ENCODE measurements at places on chromosomes 4 and X.

- DNase-seq: no peak
Observed at GRCh38 chr4:147054228-147054872, 108.7 kb upstream of the TTC29 start.

DNA sequence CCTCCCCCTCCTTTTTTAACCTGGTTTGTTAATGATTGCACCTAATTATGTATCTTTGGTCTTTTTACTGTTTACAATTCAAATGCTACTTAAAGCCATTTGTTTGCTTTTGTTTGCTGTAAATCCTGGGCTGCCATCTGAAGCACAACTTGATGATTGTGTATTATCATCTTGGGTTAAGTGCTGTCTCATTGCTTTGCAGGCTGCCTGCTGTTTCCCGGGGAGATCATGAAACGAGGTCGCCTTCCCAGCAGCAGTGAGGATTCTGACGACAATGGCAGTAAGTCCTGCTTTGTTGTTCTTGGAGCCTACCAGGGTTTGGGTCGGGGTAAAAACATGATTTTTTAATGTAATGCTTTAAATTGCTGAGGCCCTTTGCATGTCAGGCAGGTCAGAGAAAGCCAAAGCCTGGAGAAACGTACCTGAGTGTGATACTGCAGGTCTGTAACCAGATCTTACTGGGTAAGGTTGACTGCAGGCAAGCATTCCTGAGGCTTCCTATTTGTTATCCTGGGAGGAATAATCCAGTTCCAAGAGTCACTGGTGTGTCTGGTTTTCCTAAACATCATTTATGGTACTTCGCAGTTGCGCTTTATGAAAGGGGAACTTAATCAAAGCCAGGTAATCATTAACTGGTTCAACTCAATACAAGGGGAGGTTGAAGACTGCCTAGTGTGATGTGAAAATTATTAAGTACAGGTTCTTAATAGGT is 22.2 kb downstream of the JADE1 start:
- no peak for DNase-seq

- DNase-seq: no peak
Observed at GRCh38 chrX:84415140-84415539, 87.1 kb downstream of the HDX start.

- no peak for DNase-seq
Observed at GRCh38 chrX:30649859-30650258, 3.4 kb upstream of the GK start.

DNA sequence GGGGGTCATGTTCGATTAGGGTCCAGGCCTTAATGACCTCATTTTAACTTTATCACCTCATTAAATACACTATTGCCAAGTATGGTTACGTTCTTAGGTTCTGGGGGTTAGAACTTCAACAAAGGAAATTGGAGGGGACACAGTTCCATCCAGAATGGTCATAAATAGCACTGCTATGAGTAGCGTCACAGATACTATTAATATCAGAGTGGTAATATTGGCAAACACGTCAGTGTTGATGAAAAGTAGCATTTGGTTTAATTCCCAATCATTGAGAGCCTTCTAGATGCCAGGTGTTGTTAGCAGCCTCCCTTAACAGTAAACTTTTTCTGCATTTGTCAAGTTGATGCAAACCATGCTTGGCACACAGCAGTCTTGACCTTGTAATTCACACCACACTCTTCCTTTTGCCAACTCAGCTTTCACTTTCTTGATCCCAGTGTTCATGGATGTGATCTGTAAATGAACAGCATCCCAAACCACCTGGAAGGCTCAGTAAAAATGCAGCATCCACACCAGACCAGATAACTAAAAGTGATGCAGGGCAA is 912.5 kb upstream of the TENM3 start:
- DNase-seq: no peak

- DNase-seq: no peak
Observed at GRCh38 chrX:19695884-19696283, 180.6 kb upstream of the MAP3K15 start.

DNA sequence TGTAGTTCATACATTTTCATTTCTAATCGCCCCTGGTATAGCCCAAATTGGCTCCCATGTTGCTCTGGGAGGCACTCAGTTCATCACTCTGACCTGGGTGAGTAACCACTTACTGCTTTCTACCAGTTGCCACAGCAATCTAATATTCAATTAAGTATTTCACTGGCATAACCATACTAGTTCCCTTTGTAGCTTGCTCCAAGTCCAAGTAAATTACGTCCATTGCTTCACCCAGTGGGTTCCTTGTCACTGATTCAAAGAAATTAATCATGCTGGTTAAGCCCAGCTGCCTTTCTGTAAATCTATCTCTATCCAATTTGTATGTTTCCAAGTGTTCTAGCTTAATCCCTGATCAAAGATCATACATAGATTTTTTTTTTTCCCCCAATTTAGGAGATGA is 92.0 kb upstream of the CBR4 start:
- no peak for DNase-seq

GRCh38 chr4:184028561-184029374 is 123.7 kb downstream of the STOX2 start:
- no peak for DNase-seq

DNA sequence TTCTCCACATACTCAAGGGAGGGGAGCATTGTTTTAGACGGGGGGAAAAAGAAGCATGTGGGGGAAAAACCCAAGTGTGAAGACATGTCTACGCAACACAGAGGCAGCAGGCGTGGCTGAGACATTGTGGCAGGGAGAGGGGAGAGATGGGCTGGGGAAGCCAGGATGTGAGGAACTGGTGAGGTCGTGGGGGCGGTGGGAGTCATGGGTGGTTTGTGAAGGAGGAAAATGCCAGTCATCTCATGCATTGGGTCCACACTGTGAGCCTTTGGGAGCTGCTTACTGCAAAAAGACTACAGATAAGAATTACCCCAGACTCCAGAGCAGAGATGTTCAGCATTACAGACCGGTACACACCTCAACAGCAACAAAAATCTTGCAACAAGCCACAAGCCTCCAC is 2.1 kb downstream of the JAKMIP1 start:
- DNase-seq: no peak

GRCh38 chrX:77444545-77444944 is 2.6 kb upstream of the FGF16 start:
- no peak for DNase-seq

DNA sequence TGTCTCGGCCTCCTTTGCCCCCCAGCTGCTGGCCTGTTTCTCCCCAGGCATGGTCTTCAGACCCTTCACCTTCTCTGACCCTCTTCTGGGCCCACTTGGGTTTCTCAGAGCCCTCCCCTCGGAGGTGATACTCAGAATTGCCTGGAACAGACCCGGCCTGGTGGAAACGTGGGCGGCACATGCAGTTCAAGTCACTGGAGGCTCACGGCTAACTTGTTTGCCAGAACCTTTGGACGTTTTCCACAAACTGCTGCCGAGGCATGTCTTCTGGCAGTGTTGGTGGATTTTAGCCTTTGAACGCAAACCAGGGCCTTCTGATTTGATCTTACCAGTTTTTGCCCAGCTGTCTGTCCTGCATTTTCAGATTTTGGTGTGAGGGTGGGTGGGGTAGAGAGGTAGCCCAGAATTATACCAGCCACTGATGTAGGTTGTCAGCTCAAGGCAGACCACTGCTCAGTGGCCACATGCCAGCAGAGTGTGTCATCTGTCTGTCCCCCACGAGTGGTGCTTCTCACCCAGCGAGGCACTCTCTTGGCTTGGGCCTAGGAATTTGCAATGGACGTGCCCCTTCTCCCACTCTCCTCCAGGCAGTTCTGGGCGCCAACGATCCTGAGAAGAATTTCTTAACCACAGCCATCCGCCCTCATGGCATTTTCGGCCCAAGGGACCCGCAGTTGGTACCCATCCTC is 32.5 kb upstream of the ZNF185 start:
- DNase-seq: no peak

- no peak for DNase-seq
Observed at GRCh38 chrX:147079974-147080373, 265.4 kb upstream of the CXorf51A start.

Data from memory B cell (primary cell).